NCI-H187 treated with DMSO at 0.1 percent for 48 hours (cell line): ENCODE measurements at places on chromosomes 16 and 17.

- DNase-seq, result no peak
Measured at GRCh38 chr17:4833941-4834680, 971 bp downstream of the MINK1 start.

DNA sequence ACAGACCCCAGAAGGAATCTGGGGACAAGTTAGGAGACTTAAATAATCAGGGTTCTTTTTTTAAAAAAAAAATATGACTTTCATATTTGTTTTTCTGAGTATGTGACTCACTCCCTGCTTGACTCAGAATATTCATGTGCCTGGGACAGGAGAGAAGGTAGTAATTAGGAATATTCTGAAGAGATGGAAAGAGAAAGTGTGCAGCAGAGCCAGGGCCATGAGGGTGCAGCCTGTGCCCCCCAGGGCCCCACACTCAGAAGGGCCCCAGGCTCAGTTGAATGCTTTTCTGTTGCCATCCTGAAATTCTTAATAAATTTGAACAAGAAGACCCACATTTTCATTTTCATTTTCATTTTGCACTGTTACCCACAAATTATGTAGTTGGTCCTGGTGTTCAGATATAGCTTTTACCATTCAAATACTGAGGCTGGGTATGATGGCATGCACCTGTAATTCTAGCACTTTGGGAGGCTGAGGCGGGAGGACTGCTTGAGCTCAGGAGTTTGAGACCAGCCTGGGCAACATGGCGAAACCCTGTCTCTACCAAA lies 11.5 kb upstream of the LONP2 start:
- DNase-seq, result no peak

DNA sequence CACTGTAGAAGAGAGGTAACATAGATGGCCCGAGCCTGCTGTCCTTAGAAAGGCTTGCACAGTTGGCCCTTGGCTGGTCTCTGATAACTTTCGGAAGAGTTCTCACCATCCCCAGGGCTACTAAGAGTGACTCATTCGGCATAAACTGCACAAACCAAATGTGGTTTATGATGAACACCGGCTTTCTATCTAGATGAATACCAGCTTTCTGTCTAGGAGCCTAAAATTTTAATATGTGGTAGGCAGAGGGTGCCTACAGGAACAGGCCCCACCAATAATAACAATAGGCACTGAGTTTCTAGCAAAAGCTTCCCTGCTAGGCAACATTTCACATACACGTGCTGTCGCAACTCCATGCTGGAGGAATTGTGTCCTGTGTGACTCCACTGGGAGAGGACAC lies 15.4 kb downstream of the CNOT1 start:
- DNase-seq, result no peak

DNA sequence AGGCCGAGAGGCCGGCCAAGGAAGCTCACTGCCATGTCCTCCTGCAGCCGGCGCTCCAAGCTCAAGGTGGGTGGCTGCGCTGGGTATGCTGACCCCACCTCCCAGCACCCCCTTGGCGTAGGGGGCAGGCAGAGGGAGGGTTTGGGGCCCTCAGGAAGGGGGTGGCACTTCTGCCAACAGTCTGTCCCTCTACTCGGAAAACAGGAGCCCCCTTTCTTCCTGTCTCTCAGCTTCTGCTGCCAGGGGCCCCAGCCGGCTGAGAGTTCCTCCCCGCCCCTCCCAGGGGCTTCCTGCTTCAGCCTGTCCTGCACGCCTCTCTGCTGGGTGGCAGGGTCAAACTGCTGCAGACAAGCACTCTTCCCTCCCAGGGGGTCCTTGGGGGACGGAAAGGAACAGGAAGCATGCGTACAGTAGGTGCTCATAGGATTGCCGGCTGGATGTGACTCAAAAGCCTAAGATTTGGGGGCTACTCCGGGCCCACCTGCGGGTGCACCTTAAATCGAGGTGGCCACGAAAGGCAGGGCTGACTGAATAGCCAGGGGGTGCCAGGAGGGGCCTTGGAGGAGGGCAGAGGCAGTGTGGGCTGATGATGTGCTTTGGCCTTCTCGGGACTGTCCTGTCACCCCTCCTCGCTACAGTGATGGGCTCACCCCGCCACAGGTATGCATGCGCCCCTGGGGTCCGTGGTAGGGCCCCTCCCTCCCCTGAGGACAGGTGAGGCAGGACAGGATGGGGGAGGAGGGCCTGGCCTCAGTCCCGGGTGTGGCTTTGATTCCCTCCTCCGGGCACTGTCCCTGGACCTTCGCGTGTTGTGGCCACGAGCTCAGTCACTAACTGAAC lies 4.0 kb downstream of the CBX2 start:
- DNase-seq, result no peak

- DNase-seq, result no peak
Measured at GRCh38 chr16:80948886-80949493, 57.7 kb downstream of the CMC2 start.

GRCh38 chr17:77654296-77654695 lies 304.2 kb upstream of the TNRC6C start:
- no peak for DNase-seq

DNA sequence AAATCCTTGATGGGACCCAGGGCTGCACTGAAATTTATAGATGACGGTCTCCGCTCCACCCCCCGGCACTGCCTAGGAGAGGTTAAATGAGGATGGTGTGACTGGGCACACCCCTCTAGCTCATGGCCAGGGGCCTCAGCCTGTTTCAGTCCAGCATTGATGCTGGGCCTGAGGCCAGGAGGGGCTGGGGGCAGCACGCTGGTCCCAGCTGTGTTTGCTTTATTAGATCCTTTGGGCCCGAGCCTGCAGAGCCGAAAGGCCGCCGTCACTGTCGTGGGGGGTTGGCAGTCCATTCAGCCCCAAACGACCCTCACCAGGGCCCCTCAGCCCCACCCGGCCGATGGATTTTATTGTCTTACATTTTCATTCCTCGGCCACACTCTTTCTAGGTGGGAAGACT lies 10.8 kb upstream of the DOK4 start:
- DNase-seq, result no peak

GRCh38 chr17:17538417-17539391 lies 42.5 kb upstream of the RASD1 start:
- DNase-seq, result no peak

DNA sequence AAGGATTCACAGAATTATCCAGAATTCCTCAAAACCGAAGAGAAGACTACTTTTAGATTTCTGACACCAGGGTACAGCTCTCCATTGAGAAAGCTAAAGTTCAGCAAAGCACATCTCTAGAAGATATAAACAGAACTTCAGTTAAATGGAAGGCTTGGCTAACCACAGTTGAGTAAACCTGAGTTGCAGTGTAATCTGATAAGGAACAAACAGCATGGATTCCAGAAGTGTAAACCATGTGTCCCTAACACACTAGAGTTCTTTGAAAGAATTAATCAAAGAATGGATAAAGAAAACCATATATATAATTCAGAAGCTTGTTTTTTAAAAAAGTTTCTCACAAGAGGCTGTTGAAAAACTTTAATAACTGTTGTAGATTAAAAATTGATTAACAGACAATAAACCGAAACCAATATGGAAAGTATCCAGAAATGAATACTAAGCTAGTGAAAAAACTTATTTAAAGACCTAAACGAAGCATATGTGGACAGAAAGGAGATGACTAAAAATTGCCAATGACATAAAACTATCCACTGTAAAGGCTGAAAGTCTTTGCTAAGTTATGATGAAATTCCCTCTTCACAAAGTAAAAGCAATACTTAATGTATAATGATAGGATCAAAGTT lies 4.3 kb downstream of the RNF43 start:
- DNase-seq, result no peak

- DNase-seq, result no peak
Measured at GRCh38 chr16:55453909-55454308, 25.1 kb upstream of the MMP2 start.

GRCh38 chr17:58385359-58385899 lies 31.9 kb downstream of the RNF43 start:
- no peak for DNase-seq
